ENCODE measurements at places on chromosomes 7 and 10.
A peak's percentile ranks its signal among the peaks of the same experiment; 100 is the strongest.

DNA sequence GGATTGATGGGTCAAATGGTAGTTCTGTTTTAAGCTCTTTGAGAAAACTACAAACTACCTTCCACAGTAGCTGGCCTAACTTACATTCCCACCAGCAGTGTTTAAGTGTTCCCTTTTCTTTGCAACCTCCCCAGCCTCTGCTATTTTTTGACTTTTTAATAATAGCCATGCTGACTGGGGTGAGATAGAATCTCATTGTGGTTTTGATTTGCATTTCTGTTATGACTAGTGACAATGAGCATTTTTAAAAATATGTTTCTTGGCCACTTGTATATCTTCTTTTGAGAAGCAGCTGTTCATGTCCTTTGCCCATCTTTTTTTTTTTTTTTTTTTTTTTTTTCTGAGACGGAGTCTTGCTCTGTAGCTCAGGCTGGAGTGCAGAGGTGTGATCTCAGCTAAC lies 155.2 kb upstream of the BMPER start:
- DNase-seq = no peak

- DNase-seq = no peak
These were observed 361.1 kb upstream of the IGFBP3 start for GRCh38 chr7:46282155-46282554.

DNA sequence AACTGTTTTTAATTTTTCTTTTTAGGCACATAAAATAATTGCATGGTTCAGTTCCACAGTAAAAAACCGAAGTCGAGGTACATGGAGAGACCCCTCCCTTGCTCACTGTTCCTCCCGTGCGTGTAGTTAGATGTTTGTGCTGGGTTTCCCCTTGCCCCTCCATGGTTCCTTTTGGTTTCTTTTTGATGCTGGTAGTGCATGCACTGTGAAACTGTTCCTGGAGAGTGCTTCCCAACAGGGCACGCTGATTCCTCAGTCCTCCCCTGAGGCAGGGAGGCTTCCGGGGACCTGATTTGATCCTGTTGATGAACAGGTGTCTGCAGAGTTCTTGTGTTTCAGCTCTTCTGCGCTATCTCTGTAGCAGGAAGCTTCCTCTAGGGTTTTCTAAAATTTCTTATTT lies 69.5 kb downstream of the ADCY1 start:
- DNase-seq = no peak

- no peak for DNase-seq
These were observed 5.4 kb downstream of the ATP6V1F start for GRCh38 chr7:128867842-128868623.

DNA sequence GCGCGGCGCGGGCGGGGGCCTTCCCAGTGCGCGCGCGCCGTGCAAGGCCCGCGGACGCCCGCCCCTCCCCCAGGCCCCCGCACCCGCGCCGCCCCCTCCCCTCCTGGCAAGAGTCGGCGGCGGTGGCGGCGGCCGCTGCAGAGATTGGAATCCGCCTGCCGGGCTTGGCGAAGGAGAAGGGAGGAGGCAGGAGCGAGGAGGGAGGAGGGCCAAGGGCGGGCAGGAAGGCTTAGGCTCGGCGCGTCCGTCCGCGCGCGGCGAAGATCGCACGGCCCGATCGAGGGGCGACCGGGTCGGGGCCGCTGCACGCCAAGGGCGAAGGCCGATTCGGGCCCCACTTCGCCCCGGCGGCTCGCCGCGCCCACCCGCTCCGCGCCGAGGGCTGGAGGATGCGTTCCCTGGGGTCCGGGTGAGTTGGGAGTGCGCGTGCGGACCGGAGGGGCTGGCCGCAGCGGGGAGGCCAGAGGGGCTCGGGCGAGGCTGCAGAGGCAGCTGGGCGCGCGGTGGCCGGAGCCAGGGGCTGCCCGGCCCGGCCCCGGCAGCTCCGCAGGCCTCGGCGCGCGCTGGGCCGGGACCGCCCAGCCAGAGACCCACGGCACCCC lies at the start of gene BMPR1A:
Gene BMPR1A (plus strand): TSS at position 109 of the 602 bp plus-strand sequence. CDS start 119,400 bp downstream, outside the sequence.
- no peak for DNase-seq

DNA sequence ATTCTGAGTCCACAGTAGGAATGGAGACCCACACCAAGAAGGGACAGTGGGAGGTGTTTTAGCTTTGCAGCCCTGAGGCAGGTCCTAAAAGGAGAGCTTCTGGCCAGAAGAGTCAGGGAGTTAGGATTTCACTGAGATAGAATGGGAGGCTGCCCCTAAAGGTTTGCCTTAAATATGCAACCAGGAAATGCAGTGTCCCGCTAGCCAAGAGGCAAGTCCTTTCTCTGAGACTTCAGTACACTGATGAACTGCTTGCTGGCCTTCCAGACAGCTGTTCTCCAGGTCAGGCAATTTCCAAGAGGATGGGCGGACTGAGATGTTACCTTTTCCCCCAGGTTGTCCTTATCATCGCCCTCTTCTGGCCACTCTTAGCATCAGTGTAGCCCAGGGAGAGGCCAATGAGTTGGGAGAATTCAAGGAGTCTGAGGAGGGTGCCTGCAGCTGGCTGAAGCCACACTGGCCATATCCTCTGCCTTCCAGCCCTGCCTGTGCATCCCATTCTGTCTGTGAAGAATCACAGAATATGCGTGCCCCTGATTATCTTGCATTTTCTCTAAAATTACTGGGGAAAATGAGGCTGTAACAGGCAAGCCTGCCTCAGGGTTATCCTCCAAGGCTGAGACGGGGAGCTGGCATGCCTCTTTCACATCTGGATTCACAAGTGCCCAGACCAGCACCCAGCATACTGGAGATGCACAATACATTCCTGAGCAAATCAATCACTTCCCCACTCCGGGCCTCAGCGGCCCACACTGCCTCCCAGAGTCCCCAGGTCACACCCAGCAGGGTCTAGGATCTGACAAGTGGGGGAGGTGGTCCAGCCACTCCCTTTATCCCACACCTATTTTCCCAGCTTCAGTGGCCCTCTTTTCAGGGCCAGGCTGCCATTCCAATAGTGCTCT lies 2.4 kb downstream of the TLL2 start:
- DNase-seq = no peak

DNA sequence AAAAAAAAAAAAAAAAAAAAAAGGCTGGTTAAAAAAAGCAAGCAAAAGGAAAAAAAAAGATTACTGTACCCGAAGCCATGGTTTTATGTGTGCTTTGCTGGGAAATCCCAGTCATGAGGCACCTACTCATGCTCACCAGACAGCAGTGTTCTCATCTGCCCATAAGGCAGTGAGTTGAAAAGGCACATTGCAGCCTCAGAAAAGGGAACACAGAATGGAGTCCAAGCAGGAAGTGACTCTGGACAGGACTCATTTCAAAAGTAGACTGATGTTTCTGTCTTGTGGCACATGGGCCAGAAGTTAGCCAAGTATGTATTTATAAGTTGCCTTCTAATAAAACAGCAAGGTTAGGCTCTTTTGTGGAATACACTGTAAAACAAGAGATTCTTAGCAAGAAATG lies 40.2 kb downstream of the PDSS1 start:
- DNase-seq = peak; percentile 9

DNA sequence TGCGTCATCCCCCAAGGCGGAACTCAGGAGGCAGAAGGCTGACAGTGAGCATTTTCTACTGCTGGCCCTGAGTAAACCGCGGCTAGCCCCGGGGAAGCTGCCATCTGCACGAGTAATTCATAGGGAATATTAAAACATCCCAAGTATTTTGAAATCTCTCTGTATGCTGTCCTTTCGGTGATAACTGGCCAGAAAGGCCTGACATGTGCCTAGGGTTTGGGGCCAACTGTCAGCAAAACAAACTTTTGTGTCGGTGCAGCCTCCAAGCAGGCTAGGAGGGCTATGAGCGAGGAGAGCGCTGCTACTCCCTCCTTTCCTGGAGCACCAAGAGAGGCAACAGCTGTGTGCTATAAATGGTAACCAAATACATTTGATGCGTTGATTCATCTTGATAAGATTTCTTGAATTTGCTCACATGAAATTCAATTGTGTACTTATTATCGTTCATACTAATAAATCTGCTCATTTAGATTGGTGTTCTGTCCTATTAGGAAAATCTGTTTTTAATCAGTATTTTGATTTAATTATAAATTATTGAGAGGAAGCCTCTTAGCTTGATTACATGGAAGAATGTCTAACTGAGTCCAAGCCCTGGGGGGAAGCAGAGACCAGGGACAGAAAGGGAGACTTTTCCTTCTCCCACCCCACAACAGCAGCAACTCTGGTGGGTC lies 124.4 kb upstream of the NPS start:
- DNase-seq = no peak

DNA sequence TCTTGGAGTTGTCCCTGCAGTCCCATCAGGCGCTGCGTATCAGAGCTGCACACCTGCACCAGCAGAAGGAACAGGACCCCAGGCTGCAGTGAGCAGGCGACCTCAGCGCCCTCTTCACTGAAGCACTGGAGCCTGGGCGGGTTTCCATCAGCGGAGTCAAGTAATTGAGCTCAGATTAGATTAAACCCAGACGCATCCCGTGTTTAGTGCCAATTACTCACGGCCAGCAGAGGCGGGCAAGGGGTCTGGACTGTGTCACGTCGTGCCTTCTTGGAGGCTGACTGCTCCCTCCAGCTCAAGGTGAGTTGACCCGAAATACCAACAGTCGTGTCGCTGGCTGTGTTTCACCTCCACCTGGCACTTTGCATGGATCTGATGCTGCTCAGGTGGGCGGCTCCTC lies 123.6 kb downstream of the CXCL12 start:
- DNase-seq = no peak

DNA sequence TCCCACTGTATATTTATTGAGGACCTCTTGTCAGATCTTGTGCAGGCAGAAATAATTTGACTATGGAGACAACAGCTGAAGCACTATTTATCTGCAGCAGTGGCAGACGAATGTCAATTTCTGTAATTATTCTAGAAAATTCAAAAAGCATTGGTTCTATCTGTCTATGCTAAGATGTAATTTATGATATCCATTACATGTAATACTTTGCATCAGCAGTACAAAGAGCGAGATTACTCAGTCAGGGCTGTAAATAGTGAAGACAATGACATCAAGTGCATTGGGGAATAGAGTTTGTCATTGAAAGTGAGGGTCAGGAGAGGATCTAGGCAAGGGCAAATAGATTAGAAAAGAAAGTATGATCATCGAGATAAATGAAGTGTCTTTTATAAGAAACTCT lies 508.2 kb downstream of the ZWINT start:
- no peak for DNase-seq

DNA sequence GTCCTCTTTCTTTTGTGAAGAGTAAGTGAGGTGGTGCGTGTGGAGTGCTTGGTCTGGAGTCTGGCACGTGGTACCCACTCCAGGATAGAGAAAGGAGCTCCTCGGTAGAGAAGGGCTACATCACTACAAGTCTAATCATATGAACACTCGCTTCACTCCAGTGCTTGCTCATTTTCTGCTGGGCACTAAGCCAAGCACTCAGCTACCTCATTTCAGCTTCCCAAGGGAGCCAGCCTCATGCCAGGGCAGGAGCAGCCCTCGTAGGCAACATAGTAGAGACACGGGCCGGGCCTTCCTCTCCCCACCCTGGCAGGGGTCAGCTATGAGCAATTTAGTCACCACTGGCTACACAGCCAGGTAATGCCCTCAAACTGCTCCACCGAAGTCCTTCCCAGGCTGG lies 11.4 kb upstream of the HSPA12A start:
- no peak for DNase-seq

DNA sequence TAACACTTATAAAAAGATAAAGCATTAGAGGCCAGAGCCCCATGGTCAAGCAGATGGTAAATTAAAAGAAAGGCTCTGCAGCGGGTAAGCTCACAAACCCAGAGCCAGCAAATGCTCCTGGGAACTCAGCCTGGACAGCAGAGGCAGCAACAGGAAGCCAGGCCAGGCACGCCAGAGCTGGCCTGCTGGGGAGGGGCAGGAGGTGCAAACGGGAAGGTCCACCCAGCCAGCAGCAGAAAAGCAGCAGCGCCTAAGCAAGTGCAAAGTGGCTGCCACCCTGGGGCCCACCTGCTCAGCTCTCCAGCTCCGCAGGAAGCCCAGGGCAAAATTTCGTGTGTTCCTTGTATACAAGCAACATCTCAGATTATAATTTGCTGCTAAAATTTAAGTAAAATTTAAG lies 82.7 kb upstream of the GPR22 start:
- no peak for DNase-seq

- DNase-seq = no peak
These were observed 288.0 kb downstream of the ARL4A start for GRCh38 chr7:12975412-12975811.

GRCh38 chr7:89994483-89994882 lies 159.8 kb upstream of the STEAP1 start:
- DNase-seq = no peak

GRCh38 chr10:132420469-132420980 lies 23.5 kb downstream of the PWWP2B start:
- DNase-seq = no peak

GRCh38 chr10:84452003-84452402 lies 123.6 kb downstream of the CCSER2 start:
- no peak for DNase-seq

DNA sequence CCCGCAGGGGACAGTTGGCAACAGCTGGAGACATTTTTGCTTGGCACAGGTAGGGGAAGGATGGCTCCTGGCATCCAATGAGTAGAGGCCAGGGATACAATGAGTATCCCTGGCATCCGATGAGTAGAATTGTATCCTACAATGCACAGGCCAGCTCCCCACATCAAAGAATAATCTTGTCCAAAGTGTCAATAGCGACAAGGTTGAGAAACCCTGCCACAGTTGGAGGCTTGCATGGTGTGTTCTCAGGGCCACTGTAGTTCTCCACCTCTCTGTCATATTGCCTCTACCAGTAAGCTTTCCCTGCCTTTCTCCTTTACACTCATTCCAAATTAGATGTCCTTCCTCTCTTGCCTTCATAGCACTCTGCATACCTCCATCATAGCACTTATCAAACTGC lies 60.7 kb downstream of the ZNF92 start:
- DNase-seq = no peak

DNA sequence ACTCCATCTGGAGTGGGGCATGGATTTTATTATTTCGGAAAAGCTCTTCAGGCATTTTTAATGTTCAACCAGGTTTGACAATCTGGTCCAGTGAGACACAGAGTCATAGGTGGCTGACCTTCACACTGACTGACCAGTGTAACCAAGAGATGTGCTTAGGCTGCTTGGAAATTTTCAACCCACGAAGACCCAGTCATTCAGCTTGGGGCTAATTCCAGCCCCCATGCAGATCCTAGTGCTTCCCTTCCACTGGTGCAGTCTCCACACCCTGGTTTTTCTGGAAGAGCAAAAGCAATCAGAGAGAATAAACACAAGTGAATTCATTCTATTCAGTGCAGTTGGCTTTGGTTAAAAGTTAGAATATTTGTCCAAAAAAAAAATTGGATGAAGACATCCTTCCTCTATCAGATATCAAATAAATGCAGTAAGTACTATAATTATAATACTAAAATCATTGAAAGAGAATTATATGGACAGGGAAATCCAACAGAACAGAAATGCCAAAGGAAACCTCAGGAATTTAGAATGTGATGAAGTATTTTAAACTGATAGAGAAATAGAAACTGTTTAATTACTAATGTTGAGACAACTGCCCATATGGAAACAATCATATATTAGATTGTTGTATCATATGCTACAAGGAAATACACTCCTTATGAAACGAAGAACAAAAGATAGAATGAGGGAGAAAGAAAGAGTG lies 178.0 kb downstream of the NPSR1 start:
- no peak for DNase-seq

GRCh38 chr10:109454691-109455090 lies 468.6 kb downstream of the XPNPEP1 start:
- no peak for DNase-seq

GRCh38 chr7:84297616-84298015 lies 103.0 kb upstream of the SEMA3A start:
- no peak for DNase-seq
